ENCODE measurements at places on chromosomes 13 and 19.

- no peak for DNase-seq
Observed at GRCh38 chr13:44879452-44880058, 109.7 kb downstream of the NUFIP1 start.

GRCh38 chr13:93304868-93305613 lies 78.4 kb downstream of the GPC6 start:
- DNase-seq: no peak

DNA sequence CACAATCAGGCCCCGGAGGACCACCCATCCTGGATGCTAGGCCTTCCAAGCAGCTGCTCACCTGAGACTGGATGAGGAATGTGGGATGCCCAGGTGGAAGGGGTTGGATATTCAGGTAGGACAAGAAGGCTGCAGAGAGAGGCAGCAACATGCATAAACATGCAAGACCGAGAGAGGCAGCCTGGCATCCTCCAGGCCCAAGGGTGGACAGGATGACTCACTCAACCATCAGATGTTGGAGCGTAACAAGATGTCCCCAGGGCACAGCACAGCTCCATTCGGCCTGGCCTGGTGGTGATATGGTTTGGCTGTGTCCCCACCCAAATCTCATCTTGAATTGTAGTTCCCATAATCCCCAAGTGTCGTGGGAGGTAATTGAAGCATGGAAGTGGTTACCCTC lies 10.0 kb upstream of the CABP5 start:
- DNase-seq: no peak

GRCh38 chr13:51832471-51833152 lies 12.4 kb downstream of the TMEM272 start:
- peak; percentile 21 for DNase-seq

DNA sequence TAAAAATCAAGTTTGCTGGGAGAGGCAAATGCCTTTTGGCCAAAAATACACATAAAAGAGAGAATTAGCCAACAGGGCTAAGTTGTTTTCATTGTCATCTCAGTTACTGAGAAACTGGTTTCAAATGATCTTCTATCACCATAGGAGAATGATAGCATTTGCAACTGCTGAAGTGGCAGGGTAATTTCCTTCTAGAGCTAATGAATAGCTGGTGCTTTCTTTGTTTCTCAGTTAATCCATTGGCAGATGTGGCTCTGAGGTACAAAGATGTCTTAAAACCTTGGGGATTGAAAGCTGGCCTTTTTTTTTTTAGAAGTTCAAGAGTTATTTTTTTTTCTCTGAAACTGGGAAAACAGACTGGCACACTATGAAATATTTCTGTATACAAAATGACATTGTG lies 332.7 kb upstream of the KLF12 start:
- no peak for DNase-seq

GRCh38 chr13:99892866-99893504 lies 78.6 kb downstream of the ZIC5 start:
- no peak for DNase-seq

- no peak for DNase-seq
Observed at GRCh38 chr13:101989798-101990350, 412.0 kb downstream of the FGF14 start.

GRCh38 chr19:6697291-6697690 lies 23.2 kb downstream of the C3 start:
- no peak for DNase-seq

GRCh38 chr13:76816394-76816793 lies 69.8 kb downstream of the KCTD12 start:
- DNase-seq: no peak

GRCh38 chr19:46745521-46746280 lies at the start of gene FKRP:
FKRP (plus strand) TSS chr19:46746057; CDS start chr19:46755451, 9,394 bp downstream.
- no peak for DNase-seq

DNA sequence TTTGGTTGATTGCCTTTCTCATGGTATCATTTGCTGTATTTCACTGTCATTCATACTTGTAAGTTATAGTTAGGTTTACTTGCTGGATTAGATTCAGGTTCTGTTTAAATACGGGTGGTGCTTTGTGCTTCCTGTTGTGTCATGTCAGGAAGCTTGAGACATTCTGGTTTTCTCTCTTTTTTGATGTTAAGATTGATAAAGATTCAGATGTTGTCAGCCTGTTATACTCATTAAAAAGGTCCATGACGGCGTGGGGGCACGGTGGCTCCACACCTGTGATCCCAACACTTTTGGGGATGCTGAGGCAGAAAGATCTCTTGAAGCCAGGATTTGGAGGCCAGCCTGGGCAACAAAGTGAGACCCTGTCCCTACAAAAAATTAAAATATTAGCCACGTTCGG lies 45.7 kb downstream of the NAA16 start:
- no peak for DNase-seq

- no peak for DNase-seq
Observed at GRCh38 chr13:107291875-107292274, 723.9 kb upstream of the ARGLU1 start.

DNA sequence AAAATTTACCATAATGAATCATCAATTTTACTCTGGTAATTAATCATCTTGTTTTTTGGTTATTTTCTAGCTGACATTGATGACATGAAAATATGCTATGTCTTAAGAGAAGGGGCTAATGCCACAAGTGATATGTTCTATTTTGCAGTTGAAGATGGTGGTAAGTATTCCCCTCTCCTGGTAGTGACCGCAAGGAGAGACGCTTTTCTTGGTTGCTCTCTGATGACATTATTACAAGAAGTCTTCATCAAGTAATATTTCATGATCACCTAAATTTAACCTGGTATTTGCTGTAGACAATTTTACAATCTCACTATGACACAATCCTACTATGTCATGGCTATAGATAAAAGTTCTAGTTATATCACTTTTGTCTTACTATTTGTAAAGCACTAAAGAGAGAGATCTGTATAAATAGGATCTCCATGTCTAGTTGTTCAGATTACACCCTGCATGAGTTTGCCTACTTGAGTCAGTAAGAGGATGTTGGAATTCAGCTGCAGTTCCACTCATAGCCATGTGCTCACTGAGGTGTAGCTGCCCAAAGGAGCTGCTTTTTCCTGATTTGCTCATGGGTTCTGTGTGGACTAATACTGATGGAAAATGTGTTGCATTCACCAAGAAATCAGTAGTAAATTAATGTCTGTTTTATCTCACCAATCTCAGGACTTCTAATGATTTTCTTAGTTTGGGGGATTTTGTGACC lies 10.9 kb downstream of the FREM2 start:
- no peak for DNase-seq

- no peak for DNase-seq
Observed at GRCh38 chr13:97141097-97141496, 81.0 kb upstream of the MBNL2 start.

GRCh38 chr13:29479716-29480492 lies 115.6 kb downstream of the SLC7A1 start:
- no peak for DNase-seq

DNA sequence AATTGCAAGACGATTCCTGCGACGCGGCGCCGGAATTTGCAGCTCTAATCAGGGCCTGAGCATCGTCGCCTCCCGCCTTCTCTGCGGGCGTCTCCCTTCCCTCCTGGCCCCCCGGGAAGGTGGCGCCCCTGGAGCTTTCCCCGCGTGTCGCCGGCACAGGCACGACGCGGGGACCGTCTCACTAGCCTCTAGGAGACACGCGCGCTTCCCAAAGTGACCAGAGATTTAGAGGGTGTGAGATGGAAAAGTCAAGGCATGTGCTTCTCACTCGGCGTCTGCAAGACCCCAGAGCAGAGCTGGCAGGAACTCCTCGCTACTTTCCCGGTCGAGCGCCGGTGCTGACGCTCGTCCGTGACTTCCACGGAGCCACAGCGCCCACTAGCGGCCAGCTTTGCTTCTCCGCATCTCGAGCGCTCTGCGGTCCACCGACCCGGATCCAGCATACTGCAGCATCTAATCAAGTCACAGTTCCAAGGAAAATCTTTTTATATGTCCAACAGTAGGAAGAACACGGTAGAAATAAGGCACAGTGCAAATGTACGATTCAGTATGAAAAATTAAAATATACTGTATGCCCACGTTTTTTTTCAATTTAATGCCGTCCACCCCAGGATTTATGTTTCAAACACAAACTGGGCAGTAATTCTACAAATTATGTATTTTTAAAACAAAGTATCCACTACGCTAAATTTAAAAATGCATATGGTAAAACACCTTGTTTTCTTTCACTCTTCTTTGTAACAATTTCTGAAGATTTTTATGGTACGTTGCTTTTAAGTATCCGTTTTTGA lies 977 bp upstream of the EFNB2 start:
- peak; percentile 90 for DNase-seq

DNA sequence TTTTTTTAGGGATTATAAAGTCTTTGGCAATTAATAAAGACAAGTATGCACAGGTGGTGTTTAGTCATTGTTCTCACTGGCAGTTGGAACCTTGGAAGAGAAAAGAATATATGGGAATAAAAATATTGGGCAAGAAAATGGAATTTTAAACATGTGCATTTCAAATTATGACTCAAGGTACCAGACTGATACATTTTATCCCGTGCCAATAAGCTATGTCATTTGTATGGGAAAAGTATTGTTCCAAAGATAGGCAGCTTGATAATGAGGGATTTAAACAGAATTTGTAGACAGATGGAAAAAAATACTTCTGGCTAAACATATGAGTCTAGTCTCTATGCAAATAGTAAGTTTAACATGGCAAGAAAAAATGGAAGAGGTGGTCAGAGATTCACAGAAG lies 169.5 kb upstream of the UFM1 start:
- no peak for DNase-seq

DNA sequence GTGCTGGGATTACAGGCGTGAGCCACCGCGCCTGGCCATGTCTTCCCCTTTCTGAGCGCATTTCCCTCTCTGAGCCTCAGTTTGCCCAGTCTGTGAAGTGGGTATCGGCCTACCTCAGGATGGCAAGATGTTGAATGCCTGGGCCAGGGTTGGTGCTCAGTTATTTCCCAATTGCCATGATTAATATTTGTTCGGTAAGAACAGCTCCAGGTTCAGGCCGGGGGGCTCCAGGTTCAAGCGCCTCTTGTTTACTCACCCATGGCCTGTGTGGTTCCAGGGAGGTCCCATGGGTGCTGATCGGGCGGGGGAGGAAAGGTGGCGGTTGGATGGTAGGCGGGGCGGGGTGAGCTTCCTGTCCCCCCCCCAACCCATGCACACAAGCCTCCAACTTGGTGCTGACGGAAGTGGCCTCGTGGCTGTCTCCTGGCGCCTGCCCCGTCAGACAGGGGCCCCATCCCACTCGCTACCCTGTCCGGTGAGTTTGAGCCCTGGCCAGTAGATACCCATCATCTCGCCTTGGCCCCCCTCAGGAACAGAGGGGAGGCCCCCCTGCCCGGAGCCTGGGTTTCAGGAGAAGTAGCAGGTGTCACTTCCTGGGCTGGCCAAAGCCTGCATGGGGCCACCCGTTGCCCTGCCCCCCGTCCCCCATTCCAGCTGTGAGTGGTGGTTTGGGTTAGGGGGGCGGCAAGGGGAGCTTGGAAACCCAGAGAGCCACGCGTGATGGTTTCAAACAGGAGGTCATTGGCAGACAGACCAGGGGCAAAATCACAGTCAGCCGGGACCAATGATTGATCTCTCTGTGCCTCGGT lies at the start of gene FCHO1:
FCHO1 (plus strand) TSS at position 375 of the 809 bp plus-strand sequence. CDS start 3,688 bp downstream, outside the sequence.
- DNase-seq: peak; percentile 78

DNA sequence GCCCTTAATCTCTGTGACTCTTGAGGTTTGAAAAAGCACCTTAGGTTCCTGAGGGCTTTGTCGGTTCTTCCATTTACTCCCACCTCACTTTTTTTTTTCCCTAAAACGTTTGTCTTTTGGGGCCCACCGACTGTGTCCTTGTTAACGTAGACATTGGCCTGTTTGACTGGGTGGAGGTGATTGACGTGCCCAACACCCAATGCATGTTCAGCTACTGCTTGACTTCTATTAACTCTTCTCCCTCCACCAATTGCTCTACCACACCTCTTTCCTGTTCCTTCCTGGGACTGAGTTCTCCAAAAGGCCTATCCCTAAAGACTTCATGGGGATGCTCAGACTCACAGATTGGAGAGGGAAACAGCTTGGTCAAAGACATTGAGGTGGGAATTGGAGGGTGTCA lies 17.3 kb downstream of the CKM start:
- no peak for DNase-seq

DNA sequence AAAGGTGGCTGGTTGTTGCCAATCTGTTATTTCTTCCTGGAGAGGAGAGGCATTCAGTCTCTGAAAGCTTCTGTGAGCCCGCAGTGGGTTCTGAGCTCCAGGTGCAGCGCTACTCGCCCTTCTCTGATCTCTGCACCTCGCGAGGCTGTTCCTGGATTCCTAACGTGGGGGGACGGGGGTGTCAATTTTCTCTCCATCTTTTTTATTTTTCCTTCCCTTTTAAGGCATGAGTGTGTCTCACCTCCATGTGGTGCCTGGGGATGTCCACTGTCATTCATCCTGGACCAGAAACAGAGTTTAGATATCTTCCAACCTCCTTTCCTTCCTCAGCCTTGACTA lies 626 bp downstream of the ZNF233 start:
- DNase-seq: no peak

DNA sequence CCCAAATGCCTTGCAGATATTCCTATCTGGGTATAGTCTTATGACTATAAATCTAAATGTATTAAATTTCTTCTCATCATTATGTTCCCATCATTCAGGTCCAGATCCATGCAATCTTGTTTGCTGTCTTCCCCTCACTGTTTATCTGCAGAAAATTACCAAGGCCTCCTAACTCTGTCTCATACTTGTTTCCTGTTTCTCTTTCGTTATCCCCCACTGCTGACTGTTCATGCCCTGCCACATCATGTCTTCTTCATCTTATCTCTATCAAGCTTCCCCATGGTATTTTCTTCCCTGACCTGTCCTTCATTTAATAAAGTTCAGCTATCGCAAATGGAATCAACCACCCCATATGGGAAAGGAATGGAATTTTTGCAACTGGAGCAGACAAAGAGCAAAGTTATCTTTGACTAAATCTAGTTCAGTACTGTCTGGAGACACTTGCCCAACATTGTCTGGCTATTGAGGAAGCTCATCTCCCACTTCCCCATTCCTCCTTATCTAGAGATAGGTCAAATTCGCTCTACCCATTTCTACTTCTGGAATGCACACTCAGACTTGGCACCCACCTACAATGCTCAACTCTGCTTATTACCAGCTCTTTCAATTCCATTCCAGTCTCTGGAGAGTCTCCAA lies 1358.1 kb downstream of the EFNB2 start:
- DNase-seq: no peak

- DNase-seq: no peak
Observed at GRCh38 chr19:41930926-41931592, 2.8 kb upstream of the ERFL start.

DNA sequence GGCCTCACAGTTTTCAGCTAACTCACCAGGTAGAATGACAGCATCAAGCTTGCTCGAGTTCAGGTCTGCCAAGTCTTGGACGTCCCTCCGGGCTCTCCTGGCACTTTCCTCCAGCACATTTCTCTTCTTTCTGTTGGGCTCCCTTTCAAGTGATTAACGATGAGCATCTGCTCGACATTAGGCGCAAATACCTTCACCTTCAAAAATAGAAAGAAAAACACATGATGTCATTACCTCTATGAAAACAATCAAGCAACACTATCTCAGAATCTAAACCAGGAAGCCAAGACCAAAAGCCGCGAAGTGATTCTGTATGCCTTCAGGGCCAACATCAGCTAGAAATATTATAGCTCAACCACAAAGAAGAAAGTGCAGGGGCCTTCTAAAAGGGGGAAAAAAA lies 15.4 kb upstream of the CLN5 start:
- DNase-seq: no peak
